ENCODE measurements at places on chromosomes 6 and 20.

DNA sequence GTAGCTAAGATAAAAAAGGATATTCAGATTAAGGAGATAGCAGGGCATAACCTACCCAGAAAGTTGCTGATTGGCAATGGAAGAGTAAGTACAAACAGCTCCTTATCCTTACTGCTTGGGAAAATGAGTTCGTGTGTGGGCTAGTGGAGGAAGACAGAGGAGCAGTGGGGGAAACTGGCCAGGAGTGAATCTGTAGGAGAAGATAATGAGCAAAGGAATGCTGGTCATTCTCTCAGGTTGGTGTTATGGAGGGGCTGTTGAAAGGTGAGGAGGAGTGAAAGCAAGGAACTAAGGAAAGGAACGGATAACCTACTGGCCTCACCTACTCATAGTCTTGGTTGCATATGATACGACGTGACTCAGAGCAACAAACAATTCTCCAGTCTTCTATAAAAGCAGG, 7.3 kb upstream of the GJB7 start:
- DNase-seq: no peak

GRCh38 chr6:31723980-31724691, 963 bp downstream of the MPIG6B start:
- DNase-seq: no peak

DNA sequence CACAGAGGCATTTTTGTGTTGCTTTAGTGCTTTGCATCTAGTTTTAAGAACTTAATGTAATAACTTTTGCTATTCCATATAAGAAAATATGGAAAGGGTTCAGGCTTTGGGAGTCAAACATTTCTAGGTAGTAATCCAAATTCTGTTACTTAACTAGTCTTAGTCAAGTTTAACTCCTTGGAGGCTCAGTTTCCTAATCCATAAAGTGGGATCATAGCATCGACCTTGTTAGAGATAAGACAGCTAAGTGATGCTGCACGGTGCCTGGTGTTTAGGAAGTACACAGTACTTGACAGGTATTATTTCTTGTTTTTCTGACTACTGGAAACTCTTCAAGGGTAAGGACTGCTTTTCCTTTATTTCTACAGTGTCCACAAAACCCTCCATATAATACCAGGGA, 24.5 kb upstream of the ARMH2 start:
- no peak for DNase-seq

GRCh38 chr20:51142448-51142847, 119.5 kb upstream of the KCNG1 start:
- DNase-seq: no peak

DNA sequence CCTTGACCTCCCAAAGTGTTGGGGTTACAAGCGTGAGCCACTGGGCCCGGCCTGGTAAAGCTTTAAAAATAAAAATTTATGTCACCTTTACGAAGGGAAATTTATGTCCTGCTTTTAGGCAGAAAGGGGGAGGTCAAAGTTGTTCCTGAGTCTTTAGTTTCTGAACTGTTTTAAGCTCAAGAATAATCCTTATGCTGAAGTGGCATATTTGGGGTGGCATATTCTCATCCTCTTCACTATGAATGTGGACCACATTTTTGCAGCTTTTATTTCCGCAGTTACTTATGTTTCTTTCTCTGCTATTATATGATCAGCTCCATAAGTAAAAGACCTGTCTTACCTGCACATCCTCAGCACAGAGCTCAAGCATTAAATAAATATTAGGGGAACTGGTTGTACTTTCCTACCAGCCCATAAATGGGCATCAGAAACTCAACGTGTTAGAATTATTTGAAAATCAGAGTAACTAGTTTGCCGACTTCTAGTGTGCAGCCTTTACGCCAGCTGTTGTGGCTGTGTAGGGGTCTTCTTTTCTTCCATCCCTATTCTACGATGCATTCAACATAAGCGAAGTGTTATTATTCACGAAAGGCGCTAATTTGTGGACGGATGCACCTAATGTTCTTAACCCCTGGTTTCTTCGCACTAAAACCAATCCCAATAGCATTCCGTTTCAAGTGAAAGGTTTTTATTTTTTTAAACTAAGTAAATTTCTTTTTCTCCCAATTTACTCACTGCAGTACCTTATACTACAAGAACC, 867 bp upstream of the AKAP7 start:
- DNase-seq: no peak

DNA sequence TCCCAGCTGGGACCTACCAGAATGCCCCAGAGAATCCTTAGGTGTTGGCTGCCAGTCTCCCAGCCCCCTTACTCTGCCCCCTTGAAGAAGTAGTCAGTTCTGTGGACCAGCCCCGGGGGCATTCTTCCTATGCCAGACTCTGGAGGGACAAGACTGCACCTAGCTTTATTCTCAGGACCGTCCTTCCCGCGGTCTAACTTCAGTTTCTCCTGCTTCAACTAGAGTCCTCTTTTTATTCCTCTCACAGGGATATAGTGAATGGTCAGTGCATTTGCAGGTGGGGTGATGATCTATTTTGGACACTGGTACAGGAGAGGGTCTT, 35.9 kb upstream of the MDFI start:
- no peak for DNase-seq
